ENCODE measurements at places on chromosomes 6 and 20.

DNA sequence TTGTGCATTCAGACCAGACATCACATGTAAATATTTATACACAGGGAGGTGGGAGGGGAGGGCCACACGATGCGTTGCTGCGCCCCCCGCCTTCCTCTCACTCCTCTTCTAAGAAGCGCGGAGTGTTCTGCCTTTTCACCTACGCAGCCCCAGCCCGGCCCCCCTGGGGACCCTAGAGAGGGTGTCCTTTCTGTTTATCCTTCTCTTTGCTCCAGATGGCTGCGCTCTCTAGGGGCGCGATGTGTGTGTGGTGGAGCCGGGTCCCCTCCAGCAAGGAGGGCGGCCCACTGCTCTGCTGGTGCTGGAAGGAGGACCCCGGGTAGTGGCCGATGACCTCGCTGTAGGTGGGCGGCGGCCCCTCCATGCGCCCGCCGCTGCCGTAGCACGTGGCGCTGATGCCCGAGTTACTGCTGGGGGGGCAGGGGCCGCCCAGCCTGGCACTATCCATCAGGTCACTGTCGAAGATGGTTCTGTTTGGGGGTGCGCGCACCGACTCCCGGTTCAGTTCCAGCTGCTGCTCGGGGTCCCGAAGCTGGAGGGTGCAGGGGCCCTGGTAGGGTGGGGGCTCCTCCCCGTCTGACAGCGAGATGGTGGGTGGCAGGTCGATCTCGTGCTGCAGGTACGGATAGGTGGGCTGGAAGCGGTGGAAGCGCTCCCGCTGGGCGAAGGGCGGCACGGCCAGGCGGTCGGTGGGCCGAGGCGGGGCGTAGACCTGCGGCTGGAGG lies 31.8 kb upstream of the ZBP1 start:
- no peak for DNase-seq

DNA sequence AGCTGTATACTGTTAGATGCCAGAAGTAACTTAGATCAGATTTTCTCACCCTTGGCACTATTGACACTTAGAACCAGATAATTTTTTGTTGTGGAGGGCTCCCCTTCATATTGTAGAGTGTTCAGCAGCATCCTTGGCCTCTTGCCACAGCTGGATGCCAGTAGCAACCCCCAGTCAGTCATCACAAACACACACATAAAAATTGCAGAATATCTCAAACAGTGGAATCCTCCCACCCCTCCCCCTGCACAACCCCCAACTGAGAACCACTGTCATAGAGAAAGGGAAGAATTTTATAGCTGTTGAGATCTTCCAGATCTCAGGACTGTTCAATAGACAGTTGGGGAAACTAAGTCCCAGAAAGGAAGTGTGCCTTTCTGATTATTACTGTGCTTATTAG lies 81.2 kb upstream of the VSTM2L start:
- no peak for DNase-seq

DNA sequence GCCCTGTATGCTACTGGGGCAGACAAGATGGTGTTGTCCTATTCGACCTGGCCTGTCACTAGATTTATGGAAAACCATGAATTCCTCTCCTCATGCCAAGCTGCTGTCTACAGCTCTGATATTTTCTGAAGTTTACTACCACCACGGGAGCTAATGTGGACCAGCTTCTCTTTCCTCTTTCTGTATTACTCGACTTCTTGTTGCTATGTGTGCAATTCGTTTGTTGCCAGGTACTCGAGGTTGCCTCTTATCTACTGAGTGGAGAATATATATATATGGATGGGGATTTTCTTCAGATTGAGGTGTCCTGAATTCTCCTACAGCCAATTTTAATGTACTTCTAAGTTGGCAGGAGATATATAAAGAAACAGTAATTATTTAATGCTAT lies 34.7 kb downstream of the MAN1A1 start:
- peak; percentile 28 for DNase-seq

DNA sequence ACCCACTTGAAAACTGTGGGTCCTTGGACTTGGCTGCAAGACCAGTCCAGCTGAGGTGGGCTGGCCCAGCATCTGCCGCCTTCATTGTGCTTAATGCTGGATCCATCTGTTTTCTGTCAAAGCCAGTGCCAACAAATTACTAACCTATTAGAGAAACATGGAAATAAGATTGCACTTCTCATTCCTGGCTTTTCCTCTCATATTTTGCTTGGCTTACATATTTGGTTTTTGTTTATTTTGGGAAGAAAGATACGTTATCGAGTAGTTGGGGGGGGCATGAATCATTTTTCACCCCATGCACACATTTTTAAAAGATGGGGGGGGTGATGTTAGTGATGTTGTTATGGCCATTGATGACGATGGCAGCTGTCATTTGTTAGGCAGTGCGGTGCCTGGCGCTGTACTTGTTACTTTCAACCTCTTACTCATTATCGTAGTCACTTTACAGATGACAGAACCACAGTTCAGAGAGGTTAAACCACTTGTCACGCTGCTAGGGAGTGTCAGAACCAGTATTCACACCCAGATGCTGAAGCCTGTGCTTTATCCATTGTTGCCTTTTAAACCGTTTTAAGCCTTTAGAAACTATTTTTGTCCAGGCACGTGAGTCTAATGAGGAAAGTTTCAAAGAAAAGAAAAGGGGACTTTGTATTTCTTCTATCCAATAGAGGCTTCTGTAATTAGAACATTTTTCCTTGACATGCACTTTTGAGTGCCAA lies 180.0 kb downstream of the TMEM242 start:
- peak; percentile 48 for DNase-seq

DNA sequence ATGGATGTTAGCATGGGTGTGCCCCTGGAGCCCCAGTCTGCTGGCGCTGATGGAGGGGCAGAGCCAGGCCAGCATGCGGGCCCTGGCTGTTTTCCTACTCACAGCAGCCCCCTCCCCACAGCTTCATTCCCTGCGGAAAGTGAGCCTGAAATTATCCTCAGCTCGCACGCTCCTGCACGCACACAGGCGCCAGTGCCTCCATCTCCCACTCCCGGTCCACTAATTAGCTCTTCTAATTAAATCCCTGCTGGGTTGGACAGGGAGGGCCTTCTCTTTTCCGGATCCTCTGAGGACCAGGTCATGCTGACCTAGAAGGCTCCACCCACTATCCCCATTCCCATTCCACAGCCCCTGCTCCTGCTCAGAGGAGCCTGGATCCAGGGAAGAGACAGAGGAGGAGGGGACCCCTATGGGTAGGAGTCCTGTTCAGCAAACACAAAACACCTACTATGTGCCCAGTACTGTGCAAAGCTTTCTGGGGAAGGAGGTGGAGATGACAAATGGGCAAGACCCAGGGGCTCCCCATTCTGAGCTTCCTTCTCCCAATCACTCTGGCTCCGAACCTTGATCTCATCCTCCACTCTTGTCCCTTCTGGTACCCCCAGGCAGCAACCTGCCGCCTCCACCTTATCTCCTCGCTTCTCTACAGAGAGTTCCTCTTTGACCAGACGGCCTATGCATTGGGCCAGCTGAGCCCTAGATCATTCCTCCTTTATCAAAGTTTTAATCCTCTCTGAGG lies 70.2 kb upstream of the CCDC167 start:
- no peak for DNase-seq

DNA sequence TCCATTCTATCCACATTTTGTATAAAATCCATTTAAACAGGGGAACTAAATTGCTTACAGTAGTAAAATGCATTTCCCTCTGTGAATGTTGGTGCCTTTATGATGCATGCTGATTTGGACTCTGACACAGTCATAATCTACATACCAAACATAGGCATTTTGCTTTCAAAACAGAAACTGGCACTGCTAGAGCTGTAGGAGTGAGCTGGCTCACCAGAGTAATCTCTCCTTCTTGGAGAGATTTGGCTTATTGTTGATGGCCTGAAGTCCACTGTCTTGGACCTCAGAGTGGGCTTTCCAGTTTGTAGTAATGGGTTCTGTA lies 363.2 kb upstream of the FLRT3 start:
- no peak for DNase-seq

DNA sequence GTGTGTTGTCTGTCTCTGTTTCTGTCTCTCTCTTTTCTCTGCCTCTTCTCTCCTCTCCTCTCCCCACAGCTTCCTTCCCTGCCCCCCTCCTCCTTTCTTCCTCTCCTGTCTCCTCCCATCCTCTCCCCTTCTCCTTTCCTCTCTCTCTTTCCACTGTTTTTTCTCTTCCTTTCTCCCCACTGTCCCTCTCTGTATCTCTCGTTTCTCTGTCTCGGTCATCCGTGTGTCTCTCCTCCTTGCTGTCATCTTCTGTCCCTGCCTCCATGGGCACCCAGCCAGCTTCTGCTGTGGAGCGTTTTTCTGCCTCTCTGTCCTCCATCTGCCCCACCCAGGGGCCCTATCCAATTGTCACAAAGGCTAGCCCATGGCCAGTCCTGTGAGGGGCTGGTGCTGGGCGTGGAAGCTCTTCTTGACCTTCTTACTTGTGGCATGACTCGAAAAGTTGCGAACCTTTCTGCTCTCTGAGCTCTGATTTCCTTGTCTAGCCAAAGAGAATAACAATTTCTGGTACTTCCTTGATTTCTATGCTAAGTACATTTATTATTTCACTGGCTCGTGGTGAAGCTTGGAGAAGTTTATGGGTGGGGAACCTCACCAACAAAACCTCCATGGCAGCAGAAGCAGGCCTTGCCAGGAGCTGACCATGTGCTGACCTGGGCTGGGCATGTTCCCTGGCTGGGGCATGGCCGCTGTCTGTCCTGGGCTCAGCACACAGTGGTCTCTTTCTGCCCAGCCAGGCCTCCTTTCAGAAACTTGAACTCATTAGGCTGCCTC lies 69.3 kb downstream of the CEBPB start:
- DNase-seq = no peak

DNA sequence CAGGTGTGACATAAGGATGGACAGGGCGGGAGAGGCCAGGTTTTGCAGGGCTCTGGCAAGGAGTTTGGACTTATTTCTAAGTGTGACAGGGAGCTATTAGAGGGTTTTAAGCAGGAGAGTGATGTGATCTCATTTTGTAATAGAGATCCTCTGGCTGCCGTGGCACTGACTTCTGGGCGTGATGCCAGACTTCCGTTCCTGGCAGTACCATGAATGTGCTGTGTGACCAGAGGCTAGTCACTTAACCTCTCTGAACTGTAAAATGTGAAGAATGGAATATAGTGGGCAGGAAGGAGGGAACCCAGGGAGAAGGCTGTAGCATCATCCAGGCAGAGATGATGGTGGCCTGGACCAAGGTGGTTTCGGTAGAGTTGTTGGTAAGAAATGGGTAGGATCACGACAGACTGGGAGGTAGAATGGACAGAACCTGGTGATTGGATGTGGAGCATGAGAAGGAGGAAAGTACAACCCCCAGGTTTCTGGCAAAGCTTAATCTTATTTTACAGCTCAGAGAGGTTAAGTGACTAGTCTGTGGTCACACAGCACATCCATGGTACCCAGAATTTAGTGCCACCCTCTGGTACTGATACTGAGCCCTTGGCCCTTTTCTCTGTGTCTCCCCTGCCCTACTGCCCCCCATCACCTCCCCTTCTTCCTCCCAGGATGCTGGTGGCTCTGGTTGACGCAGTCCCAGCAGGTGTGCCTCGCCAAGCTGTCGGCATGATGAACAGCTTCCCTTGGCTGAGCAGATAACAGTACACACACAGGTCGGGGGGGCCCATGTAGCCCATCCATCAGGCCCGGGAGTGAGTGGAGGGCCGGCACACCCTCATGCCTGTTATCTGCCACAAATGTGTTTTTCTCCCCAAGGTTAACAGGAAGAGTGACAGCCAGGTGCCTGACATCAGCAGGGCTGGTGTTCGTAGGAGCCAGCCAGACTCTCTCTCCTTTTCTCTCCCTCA lies 52.9 kb upstream of the CTNNBL1 start:
- DNase-seq = no peak

GRCh38 chr20:38672504-38672903 lies 51.8 kb upstream of the SLC32A1 start:
- no peak for DNase-seq

- no peak for DNase-seq
Observed at GRCh38 chr6:110826236-110827129, 11.2 kb upstream of the CDK19 start.

DNA sequence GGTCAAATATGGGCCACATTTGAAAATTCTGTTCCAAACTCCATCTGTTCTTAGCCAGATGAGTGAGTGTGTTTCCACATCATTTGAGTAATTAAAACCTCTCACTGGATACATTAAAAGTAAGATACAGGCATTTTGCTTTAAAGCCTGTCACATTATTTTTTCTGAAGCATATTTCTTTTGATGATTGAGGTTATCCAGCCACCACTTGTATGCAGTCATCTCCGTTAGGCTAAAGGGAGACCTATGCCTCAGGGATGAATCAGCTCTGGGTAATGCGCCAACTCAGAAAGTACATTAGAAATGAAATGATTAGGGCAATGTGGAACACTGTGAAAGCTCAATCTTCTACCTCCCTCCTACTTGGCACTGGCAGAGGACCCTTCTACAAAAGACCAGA lies 90.7 kb downstream of the SNAP25 start:
- DNase-seq = no peak

- no peak for DNase-seq
Observed at GRCh38 chr6:133892813-133893691, 4.1 kb downstream of the TCF21 start.

- DNase-seq = no peak
Observed at GRCh38 chr6:36455486-36456027, 12.8 kb downstream of the KCTD20 start.

DNA sequence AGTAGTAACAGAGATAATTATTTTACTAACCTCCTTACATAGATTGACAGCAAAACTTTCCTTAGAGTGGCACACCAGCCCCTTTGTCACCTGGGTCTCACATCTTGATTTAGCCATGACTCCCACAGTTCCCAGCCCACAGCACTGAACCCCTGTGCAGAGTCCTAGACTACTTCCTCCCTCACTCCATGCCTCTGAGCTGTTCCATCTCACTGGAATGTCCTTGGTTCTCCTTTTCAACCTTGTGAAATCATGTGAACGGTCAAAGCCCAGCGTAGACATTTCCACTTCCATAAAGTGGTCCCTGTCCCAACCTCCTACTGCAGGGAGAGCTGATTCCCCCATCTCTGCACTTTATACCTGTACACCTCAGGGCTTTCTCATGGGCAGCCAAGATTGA lies 19.7 kb downstream of the CGA start:
- no peak for DNase-seq

- peak; percentile 2 for DNase-seq
Observed at GRCh38 chr20:44247586-44248409, 690 bp downstream of the GDAP1L1 start.

DNA sequence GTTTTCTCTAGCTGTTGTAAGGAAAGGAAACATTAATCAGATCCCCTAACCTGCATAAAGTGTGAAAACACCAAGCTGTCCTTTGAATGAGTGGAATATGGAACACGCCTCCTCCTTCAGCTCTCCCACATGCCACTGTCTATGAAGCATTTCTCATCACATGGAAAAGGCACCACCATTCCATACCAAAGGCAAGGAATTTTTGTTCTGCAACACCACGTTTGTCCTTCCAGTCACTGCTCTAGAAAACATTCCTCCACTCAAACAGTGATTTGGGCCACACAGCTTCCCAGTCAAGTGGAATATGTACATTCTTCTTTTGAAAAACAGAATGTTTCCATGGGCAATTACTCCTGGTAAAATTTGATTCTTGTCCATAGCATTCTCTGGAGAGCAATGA lies 120.1 kb downstream of the OPRM1 start:
- DNase-seq = no peak

GRCh38 chr6:157343732-157344131 lies 20.4 kb upstream of the TMEM242 start:
- no peak for DNase-seq

All from CD4-positive, alpha-beta T cell treated with Interleukin-21 for 1 hour (primary cell).